ENCODE measurements at places on chromosomes 2 and 18.

DNA sequence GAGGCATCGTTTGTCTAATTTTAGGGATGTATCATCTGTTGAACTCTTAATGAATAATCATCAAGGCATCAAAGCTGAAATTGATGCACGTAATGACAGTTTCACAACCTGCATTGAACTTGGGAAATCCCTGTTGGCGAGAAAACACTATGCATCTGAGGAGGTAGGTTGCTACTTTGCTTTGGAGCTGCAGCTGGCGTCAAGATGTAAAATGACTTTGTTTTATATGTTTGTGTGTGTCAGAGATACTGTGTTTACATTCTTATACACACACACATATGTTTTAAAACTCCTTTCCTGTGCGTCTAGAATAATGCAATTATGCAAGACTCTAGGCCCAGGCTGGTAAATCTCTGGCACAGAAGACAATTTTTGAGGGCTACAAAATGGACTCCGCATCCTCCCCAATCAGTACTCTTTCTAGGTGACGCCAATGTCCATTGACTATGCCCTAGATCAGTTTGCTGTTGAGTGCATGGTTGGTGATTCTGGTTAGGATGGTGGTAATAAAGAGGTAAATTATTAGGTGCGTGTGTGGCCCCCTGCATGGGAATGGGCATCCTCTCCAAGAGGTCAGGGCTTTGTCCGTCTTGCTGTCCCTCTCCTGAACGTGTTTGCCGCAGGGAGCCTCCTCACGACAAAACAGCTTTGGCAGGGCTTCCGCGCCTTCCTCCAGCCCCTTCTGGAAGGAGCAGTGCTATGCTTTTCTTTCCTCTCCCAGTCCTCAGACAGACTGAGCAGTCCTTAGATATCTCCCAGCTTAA, 68.2 kb upstream of the EML6 start:
- DNase-seq: no peak

DNA sequence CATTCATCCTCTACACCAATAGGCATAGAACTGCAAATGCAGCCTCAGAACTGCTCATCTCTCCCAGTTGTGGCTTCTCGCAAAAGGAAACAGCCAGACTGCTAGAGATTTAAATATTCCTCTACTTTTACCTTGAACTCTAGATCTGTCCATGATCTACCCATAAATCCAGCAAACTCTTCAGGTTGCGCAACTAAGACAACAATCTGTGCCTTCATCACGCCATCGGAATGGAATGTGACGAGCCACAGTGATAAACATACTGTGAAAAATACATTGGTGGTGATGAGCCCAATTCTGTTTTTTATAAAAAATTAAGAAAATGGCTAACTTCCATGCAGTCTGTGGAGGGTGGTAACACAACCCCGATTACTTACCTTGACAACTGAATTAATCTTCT, 626.7 kb downstream of the LRRTM4 start:
- DNase-seq: no peak

- DNase-seq: no peak
Measured at GRCh38 chr2:168178520-168179324, 68.7 kb downstream of the STK39 start.

DNA sequence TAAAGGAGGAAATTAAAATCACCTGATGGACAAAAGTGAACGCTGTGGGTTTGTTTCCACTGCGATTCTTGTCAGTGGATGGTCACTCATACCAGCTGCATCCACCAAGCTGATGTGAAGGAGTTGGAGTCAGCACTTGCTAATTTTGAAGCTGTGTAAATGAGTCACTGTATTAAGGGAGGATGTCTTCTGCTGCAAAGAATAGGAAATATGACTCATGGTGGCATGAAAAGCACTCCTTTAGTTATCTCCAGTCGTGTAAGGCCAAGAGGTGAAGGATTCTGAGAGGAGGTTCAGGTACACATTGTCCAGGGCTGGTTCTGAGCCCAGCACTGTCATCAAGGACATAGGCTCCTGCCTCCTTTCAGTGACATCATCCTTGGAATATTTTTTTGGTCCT, 71.7 kb upstream of the SKOR2 start:
- DNase-seq: no peak

- no peak for DNase-seq
Measured at GRCh38 chr2:56117764-56118163, 66.0 kb upstream of the CCDC85A start.

DNA sequence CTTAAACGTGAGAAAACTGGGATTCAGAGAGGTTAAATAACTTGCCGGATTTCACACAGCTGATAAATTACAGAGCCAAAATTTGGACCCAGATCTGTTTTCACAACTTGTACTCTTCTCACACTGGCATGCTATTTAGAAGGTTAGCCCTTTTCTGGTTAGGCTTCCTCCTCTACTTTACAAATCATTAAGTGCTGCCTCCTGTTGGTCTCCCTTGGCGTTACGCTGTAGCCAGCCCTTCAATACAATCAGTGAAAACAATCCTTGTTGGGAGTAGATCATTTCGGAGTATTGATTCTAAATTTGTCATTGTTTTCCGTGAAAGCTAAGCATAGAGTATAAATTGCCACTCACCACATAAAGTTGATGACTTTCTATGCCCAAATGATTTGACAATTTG, 153.5 kb downstream of the ARHGAP15 start:
- no peak for DNase-seq

DNA sequence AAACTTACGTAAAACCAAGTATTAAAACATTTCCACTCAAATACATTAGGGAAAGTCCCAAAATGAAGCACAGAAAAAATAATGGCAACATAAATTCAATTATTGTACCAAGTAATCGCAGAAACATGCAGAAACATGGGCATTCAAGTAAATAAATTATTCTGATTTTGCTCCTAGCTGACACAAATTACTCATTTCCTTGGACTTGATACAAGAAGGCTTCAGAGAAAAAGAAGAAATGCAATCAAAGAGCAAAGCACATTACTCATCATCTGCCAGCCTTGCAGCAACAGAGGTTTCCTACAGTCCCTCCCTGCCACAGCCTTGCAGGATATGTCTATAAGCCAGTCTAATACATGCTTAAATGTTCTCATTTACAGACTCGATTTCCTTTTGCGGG, 439.8 kb upstream of the LYPD1 start:
- no peak for DNase-seq

- no peak for DNase-seq
Measured at GRCh38 chr2:133456156-133456555, 112.1 kb downstream of the NCKAP5 start.

- DNase-seq: no peak
Measured at GRCh38 chr2:198285216-198285615, 480.8 kb downstream of the PLCL1 start.

GRCh38 chr2:174334781-174335251, at the start of gene SP9:
Gene SP9, plus strand, starts transcription at chr2:174334954. Its CDS starts 139 bp downstream, at chr2:174335093.
- no peak for DNase-seq

- DNase-seq: no peak
Measured at GRCh38 chr2:11729362-11730212, 16.8 kb upstream of the LPIN1 start.
